Stimulated activated CD4-positive, alpha-beta T cell treated with anti-CD3 and anti-CD28 coated beads, Interleukin-12 subunit alpha, Interleukin-12 subunit beta, amount 100 ng/mL, for 4 hours (primary cell): ENCODE measurements at places on chromosomes 13 and 19.

- no peak for DNase-seq
These were observed 287.4 kb downstream of the PCDH17 start for GRCh38 chr13:57918913-57919312.

GRCh38 chr13:110409581-110409992, 102.5 kb downstream of the COL4A2 start:
- DNase-seq = no peak

GRCh38 chr13:24557081-24557480, 44.5 kb upstream of the PARP4 start:
- no peak for DNase-seq

GRCh38 chr19:1366296-1366695, 17.4 kb upstream of the NDUFS7 start:
- DNase-seq = no peak

DNA sequence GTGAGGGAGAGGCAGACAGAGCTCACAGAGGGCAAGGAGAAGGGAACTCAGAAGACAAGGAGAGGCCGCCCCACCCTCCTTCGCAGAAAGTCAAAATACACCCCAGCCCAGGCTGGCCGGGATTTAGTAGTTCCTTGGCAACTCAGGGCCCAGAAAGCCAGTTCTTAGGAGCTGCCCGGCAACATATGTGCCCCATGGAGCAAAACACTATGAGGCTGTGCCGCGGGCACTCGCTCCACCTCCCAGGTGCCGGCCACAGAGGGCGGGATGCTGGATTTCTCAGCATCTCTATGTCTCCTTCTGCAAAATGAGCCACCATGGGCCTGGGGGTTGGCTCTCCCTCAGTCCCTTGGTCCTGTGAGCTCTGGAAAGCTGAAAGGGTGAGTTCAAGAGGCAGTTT, 93.8 kb upstream of the CACNA1A start:
- no peak for DNase-seq

GRCh38 chr13:41354416-41354815, 43.3 kb downstream of the NAA16 start:
- no peak for DNase-seq

DNA sequence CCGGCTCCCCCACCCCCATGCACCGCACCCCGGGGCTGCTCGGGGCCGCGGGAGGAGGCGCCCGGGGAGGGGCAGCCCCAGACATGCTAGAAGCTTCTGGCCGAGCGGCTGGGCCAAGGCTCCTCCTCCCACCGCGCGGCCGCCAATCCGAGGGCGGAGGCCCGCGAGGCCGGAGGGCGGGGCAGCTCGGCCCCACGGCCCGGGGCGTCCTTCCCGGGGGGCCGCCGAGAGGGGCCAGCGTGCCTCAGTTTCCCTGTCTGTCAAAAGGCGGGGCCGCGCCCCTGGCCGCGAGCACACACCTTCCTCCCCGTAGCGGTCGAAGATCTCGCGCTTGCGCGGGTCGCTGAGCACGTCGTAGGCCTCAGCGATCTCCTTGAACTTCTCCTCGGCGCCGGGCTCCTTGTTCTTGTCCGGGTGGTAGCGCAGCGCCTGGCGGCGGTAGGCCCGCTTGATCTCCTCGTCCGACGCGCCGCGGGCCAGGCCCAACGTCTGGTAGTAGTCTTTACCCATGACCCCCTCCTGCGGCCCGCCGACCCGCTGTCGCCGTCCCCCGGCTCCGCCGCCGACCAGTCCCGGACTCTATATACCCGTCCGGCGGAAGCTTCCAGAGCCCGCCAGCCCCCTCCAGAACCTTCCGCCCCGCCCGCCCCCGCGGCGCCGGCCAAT, at the start of gene DNAJB1:
DNAJB1 (minus strand) TSS at position 558 of the 666 bp plus-strand sequence; CDS start at position 510, 48 bp downstream.
- DNase-seq = peak; percentile 66

DNA sequence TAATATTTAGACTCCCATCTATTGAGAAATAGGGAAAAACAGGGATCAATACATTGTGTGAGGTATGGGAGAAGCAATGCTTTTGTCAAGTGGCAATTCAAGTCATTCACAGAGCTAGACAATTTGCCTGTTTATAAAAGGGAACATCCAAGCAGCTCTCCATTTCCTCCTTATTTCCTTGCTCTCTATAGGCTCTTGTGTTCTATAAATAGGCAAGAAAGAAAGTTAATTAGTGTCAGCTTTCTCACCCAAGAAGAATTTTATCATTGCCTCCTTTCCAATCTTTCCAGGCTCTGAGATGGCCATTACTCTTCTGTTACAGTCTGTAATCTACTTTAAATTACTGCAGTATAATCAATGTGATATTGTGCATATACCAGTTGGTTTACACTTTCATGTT, 199.9 kb downstream of the LHFPL6 start:
- no peak for DNase-seq

- peak; percentile 56 for DNase-seq
These were observed 1.0 kb upstream of the CEACAM1 start for GRCh38 chr19:42529248-42529764.

DNA sequence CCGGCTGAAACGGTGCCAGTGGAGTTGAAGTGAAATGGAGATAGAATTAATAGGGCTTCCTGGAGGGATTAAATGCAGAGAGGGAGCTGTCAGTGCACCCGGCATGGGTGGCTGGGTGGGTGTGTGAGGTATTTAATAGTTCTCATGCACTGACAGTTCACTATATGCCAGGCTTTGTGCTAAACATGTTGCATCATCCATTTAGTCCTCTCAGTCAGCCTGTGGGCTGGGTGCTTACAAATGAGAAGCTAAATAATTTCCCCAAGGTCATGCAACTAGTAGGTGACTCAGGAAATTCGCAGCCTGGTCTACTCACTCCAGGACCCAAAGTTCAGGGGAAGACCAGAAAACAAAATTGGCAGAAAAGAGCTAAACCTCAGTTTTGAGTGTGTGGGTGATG, 63.5 kb upstream of the SPATA13 start:
- DNase-seq = peak; percentile 8

- no peak for DNase-seq
These were observed 90.1 kb downstream of the ERCC5 start for GRCh38 chr13:102935896-102936321.

GRCh38 chr13:37067874-37068273, 8.4 kb upstream of the SUPT20H start:
- no peak for DNase-seq

DNA sequence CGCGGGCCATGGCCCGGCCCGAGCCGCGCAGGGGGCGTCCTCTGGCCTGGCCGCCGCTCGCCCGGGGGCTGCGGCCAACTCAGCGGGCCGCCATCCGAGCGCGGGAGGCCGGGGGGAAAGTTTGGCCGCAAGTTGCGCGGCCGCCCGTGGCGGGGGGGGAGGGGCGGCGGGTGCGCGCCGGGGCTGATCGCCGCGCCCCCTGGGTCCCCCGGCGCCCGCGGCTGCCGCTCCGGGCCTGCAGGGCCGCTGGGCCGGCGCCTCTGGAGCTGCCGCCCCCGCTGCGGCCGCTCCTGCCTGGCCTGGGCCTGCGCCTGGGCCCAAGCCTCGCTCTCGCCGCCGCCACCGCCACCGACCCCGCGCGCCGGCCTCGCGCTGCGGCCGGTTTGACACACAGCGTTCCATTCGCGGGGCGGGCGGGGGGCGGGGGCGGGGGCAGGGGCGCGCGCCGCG, at the start of gene NR2F6:
NR2F6 (minus strand) TSS at position 385 of the 450 bp plus-strand sequence. CDS start 699 bp downstream, outside the sequence.
- no peak for DNase-seq

DNA sequence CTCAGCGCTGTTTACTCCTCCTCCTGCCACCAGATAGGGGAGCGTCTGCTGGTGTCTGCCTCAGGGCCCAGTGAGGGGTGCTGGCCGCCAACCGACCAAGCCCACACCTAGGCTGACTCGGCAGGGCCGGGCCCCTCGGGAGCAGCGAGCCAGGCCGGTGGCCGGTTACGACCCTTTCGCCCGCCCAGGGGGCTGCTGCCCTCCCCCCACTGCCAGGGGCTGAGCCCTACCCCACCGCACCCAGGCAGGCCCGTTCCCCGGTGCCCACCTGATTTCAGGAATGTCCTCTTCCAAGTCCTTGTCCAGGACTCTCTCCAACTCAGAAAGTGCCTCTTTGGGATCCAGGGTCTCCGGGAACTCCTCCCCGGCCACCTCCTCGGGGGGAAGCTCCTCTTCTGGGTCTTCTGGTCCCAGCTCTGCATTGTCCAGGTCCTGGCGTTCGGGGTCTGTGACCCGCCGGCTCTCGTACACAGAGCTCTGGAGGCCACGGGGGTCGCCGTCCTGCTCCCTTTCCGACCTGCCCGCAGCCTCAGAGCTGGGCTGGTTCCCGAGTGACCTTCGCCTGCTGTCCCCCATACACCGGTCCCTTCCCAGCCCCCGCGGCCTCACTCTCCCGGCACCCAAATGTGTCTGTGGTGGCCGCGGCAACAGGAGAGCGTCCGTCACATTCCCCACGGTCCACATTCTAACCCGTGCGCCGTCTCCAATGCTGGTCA, 31.0 kb upstream of the MIER2 start:
- no peak for DNase-seq

DNA sequence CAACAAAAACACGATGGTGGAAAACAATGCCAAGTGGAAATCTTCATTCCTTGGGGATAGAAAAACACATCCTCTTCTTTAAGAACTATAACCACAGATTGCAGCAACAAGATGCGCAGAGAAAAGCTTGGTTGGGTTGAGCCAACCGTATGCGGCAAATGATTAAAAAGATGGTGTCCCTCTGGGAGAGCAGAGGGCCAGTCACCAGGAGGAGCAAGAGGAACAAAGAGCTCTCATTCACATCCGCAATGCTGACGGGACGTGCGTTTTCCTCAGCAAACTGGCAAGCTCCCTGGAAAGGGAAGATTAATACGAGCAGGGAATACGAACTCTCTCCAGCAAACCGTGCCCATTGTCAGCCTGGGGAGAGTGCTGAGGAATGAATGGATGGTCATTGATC, 141.6 kb downstream of the KATNAL1 start:
- DNase-seq = no peak

DNA sequence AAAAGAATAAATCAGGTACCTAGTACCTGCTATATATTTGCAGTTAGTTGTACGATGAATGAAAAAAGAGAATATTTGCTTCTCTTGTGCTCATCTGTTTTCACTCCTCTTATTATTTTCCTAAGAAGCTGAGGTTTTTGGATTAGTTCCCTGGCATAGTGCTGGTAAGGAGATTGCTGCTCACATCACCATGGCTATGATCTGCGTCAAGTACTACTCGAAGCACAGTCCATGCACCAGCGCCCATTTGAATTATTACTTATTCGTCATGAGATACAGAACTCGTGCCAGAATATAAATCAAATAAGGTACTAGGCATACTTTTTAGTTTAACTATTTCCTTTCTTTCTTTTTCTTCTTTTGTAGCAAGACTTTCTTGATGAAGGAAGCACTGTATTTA, 7.1 kb downstream of the SERTM1 start:
- DNase-seq = no peak

GRCh38 chr19:41699968-41700323, 8.5 kb upstream of the CEACAM5 start:
- no peak for DNase-seq

GRCh38 chr13:29369060-29369743, 226.3 kb downstream of the SLC7A1 start:
- no peak for DNase-seq

DNA sequence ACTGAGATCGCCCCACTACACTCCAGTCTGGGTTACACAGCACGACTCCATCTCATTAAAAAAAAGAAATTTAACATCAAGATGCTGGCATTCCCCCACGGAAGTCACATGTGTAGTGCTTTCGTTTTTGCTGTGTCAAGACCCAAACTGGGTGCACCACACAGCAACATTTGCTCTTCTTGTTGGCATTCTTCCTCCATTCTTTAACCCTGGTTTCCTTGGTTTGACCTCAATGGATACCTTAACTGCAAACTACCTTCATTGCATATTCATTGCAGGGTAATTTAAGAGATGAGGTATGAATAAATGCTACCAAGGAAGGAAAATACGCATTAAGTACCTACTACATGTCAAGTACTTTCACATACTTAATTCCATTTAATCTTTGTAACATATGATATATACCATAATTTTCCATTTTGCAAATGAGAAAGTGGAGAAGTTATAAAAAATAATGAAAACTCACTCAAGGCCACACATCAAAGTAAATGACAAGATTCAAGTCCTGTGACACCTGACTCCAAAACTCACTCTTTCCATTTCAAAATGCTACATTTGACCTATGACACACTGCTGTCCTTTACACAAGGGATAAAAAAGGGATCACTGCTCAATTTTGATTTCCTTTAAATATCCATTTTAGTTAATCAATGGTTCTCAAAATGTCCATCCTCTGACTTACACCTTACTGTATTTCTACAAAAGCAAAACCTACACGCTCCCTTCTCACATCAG, 59.2 kb downstream of the STK24 start:
- no peak for DNase-seq

DNA sequence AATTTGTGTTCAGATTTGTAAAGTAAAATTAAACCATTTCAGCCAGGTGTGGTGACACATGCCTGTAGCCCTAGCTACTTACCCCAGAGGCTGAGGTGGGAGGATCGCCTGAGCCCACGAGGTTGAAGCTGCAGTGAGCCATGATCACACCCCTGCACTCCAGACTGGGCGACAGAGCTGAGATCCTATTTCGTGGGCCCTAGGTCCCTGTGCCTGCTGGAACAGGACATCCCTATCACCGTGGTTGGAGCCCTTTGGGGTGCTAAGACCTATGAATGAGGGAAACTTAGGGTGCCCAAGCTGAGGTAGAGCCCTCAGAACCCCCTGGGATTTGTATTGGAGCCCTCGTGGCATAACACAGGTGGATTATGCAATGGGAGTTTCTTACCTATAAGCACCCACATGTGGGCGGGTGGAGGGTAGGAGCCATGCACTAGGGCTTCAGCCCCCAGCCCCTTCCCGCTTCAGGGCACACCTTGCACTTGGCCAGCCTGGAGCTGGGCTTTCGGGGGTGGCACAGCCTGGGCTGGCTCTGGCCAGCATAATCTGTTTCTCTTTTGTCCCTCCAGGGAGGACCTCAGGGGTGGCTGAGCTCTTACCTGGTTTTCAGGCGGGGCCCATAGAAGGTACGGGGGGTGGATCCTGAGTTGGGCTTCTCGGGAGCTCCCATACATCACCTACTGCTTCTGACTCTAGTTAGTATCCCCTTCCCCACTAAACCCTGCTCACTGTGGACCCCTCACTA, 7.2 kb upstream of the USF2 start:
- no peak for DNase-seq

DNA sequence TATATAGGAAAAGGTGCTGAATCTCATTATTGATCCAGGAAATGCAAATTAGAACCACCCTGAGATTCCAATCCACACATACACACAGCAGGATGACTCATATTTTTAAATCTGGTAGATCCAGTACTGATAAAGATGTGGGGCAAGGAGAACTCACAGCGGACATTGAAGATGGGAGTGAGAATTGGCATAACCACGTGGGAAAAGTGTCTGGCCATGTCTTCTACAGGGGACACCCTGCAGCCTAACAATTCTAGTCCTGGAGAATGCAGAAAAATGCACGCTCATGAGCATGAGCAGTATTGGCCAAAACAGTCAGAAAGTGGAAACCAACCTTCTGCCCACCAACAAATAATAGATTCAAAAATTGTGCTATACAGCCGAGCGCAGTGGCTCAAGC, 13.5 kb upstream of the BCL3 start:
- no peak for DNase-seq

DNA sequence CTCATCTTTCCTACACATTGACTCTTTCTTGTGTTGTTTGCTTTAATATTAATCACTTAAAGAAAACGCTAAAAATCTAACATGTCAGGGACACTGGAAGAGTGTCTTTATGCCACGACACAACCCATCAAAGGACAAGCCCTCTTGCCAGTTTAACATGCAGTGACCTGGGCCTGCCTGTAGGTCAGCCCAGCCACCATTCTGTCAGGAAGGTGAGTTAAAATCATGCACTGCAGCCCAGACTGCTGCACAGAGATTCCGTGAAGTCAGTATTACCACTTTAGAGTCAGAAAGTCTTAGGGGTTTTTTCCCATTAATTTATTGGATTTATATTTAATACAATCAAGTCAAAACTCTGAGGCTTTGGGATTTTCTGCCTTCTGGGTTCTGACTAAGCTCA, 58.0 kb downstream of the TNFRSF19 start:
- DNase-seq = no peak

- no peak for DNase-seq
These were observed 73.1 kb downstream of the ABCC4 start for GRCh38 chr13:95228130-95228529.
